ENCODE measurements at places on chromosomes 13 and 19.
A peak's percentile ranks its signal among the peaks of the same experiment; 100 is the strongest.

- no peak for DNase-seq
Measured at GRCh38 chr19:15098460-15098859, 8.7 kb upstream of the SYDE1 start.

GRCh38 chr19:3176715-3177501 is 1.7 kb upstream of the S1PR4 start:
- peak; percentile 65 for DNase-seq

GRCh38 chr13:99301913-99302636 is 5.1 kb downstream of the GPR183 start:
- no peak for DNase-seq

- DNase-seq: no peak
Measured at GRCh38 chr13:40537146-40537895, 129.1 kb downstream of the FOXO1 start.

GRCh38 chr13:30334663-30335386 is 27.5 kb upstream of the KATNAL1 start:
- peak; percentile 28 for DNase-seq

GRCh38 chr19:33376423-33376822 is 2.9 kb downstream of the CEBPG start:
- no peak for DNase-seq

DNA sequence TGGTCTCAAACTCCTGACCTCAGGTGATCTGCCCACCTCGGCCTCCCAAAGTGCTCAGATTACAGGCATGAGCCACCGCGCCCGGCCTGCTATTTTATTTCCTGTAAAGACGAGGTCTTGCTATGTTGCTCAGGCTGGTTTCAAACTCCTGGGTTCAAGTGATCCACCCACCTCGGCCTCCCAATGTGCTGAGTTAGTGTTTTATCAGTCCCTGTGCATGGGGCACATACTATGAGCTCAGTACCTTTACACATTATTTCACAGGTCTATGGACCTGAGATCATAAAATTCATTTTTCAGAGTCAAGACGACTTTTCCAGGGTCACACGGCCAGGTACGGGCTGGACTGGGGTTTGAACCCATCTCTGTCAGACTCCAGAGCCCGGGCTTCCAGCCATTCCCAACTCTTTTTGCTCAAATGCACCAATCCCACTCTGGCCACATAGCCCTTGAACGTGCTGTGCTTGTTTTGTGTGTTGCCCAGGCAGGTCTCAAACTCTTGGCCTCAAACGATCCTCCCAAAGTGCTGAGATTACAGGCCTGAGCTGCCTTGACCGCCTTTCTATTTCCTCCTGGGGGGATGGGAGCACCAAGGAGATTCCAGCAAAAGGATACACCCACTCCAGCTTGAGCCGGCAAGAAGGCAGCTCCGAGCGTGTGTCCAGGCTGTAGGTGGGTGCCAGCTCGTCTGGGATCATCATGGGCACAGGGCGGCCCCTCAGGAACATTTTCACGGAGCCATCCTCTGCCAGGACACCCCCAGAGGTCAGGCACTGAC is 1.1 kb downstream of the EML2 start:
- DNase-seq: no peak

GRCh38 chr19:48490981-48491792 is 20.4 kb downstream of the LMTK3 start:
- peak; percentile 34 for DNase-seq

DNA sequence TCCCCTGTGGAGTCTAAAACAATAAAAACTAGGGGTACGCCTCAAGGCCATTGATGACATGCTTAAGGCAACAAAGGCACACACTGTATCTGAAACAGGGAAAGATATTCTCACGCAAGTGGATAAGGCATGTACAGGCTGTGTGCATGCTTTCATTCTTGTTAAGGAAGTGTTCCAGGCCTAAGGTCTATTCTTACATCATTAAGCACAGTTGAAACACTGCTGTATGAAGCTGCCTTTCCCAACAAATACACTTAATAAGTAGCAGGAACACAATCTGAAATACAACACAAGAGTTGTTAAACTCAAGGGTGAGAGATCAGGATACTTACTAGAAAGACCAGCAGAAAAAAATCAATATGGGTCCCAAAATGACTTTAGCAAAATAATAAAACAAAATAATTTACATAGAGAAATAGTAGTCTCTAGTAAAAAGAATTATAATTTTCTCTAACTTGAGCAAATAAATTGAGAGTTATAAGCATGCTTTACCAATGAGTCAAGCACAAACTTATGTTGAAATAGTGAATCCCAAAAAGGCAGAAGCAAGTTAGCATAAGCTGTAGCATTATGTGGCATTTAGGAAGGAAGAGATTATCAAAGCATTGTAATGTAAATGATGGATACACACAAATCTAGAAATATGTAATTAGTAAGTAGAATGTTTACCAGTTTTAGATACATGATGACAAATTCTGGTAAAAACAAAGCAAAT is 796.9 kb downstream of the SLITRK1 start:
- no peak for DNase-seq

DNA sequence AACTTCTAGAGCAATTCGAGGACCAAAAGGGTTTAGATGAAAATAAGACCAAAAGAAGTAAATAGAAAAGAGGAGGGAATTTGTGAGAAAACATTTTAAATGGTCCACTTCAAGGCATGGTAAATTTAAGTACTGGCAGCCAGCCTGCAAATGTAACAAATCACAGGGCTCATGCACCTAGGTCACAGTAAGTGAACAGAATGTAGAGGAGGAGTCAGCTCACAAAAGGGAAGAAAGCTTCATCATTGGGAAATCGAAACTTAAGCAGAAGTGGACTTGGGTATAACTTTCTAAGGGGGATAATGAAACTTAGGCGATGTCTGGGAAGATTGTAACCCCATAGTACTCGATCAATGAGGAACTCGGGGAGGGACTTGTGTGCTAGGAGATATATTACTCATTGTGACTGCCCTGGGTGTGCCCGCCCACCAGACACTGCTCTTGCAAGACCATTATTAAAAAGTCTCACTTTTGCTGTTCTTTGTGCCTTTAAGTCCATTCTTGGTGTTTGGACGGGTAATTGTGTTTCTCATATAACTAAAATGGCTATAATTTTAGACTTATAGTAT is 1053.6 kb upstream of the MIR17HG start:
- DNase-seq: no peak

DNA sequence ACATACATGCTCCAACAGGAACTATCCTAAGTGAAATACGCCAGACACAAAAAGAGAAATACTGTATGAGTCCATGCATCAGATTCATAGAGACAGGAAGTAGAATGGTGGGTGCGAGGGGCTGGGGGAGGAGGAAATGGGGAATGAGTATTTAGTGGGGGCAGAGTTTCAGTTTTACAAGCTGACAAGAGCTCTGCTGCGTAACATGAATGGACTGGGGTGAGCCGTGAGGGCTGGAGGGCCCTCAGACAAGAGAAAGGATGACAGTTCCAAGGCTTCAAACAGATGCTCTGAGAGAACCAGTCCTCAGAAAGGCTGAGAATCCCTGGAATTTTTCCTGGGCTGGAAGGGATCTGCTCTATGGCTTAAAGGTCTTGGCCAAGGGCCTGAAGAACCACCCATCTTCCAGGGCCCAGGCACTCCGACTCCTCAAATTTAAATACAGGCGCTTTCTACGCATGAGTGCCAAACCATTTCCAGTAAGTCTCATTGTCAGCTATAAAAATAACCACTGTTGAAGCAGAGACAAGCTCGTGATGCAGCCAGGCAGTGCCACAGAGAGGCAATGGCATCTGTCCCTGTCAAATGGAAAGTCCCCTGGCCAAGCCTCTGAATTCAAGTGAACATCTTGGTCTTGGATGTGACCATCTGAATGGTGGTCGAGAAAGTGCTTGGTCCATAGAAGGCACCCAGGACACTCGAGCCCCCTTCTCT is 17.5 kb downstream of the KLF2 start:
- no peak for DNase-seq

- DNase-seq: no peak
Measured at GRCh38 chr13:113305208-113305607, 8.2 kb downstream of the LAMP1 start.

- no peak for DNase-seq
Measured at GRCh38 chr19:10450853-10451609, 30.7 kb downstream of the PDE4A start.

DNA sequence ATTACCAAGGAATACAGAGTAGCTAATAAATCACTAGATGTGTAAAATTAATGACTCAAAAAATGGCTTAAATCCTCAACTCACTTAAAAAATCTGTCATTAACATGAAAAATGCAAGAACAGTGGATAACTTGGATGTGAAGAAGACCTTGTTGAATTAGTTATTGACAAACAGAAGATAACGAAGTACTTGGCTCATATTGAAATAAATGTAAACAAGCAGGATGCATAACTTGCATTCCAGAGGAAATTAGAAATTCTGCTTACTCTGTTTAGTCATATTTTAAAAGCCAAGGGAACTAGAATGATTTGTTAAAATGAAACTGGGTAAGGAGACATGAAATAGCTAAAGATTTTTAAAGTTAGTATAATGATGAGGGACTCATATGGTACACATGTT is 1812.2 kb downstream of the PCDH9 start:
- no peak for DNase-seq

- no peak for DNase-seq
Measured at GRCh38 chr19:21323000-21323399, 6.2 kb downstream of the ZNF708 start.

GRCh38 chr19:50649433-50650391 is at the start of gene C19orf81:
Gene C19orf81 (plus strand): TSS chr19:50649445. CDS start chr19:50649445, 0 bp downstream.
- DNase-seq: no peak

DNA sequence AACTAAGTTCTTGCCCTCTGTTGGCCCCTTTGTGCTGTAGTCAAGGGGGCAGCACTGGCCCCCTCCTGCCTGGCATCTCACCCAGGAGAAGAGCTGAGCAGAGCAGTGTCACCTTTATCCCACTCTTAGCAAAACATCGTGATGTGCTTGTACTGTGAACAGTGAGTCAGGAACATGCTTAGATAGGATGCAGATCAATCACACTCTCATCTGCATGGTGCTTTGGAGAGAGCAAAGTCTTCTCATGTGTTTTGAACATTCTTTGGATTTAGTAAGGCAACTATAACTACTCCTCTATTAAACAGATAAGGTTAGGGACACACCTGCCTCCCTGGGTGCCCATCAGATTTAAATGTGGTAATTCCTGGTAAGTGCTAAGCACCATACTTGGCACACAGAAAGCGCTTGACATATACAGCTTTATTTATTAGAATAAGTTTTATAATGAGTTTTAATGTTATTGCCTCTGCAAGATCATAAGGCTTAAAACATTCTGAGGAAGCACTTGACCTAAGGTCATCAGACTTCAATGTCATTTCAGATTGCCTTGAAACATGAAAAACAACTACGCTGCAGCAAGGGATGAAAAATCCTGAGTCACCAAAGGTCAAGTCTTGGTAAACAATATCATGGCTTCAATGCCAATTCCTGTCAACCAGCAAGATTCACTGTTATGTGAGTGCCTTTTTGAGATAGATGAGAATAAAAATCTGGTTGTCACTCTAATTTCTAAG is 82.4 kb upstream of the IRS2 start:
- DNase-seq: no peak

- no peak for DNase-seq
Measured at GRCh38 chr19:3387645-3388589, 21.5 kb downstream of the NFIC start.

DNA sequence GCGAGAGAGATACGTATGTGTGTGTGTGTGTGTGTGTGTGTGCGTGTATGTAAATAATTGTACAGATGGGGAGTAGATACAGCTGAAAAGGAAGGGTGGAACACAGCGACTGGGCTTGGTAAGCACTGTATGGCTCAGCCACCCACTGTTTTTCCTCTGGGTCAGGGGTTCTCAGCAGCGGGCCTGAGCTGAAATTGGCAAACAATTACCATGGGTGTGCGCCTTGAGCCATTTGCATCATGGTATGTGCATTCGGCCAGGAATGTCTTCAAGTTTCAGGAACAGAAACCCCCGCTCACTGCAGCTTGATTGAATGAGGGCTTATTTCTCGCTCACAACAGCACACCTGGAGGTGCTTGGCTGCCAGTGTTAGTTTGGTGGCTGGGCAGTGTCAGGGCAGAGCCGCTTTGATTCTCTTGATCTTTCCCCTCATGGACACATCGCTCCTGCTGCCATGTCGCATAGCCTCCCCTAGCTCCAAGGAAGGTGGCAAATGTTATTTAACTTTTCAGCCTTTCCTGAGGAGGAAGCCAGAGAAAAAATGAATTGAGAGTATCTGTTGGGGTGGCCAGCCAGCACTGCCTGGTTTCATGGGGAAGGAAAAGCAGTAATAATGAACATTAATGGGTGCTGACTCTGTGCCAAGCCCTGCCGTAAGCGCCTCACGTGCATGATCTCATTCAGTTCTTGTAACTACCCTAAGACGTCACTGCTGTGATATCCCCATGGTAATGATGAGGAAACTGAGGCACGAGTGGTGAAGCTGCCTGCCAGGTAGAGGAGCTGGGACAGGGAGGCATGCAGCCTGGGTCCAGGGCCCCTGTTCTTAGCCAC is 126.9 kb downstream of the SIPA1L3 start:
- DNase-seq: no peak

DNA sequence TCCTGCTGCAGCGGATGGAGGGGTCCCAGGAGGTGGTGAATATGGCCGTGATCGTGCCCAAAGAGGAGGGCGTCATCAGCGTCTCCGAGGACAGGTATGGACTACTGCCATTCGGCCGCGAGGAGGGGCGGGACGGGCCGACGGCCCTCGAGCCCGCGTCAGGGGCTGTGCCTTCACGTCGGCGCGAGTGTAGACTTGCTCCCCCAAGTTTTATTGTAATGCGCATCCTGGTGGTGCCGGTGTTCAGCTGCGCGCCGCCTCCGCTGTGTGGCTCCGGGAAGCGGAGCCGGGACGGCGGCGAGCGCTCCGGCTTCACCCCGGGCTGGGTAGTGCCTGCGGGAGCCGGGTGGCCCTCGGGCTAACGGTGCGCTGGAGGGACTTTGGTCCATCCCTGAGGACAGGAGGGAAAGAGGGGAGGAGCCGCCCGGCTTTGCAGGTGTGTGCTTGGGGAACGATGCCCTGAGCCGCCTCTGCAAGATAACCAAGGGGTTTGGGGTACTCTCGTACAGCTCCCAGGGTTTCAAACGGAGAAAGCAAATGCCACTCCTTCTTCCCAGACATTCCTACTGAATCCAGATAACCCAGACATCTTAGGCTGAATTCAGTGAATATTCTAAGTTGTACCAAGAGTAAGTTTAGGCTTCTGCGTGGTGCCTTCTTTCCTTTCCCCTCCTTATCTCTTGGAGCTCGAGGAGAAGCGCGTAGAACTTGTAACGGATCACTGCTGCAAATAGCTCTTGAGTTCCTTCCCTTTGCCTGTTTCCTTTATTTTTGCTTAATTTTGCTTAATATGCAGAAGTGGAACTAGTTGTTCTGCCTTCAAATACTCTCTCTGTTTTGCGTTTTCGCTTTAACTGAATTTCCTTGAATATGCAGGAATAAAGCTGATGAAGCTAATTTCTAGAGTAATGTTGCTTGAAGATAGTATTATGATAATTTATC is 740 bp downstream of the WDFY2 start:
- peak; percentile 75 for DNase-seq

GRCh38 chr13:110000534-110001345 is 214.4 kb upstream of the IRS2 start:
- no peak for DNase-seq
